ENCODE measurements at places on chromosomes 11 and 22. TPM values are rescaled to one million over a fixed set of nuclear protein-coding genes. Genes with fewer than 3 reads are reported as not detected.

Gene ZW10
- 9.6 TPM for total RNA-seq

Gene PEX26
- 28.5 TPM for total RNA-seq

Gene C1QTNF5
- total RNA-seq = 57.7 TPM

Gene OR6A2
- total RNA-seq = not detected
